ENCODE measurements at places on chromosomes 5 and 9. TPM values are rescaled to one million over a fixed set of nuclear protein-coding genes. Genes with fewer than 3 reads are reported as not detected.

DNA sequence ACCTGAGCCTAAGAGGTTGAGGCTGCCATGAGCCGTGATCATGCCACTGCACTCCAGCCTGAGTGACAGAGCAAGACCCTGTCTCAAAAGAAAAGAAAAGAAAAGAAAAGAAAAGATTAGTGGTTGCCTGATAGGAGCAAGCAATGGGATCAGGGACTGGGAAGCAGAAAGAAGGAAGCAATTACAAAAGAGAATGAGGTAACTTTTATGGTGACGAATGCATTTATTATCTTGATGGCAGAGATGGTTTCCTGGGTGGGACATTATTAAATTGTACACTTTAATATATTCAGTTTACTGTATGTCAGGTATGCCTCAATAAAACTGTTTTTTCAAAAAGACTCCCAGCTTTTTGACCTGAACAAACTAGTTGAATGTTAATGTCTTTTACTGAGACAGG, 7.5 kb upstream of the PFDN1 start:
- no peak for DNase-seq

- no peak for DNase-seq
Measured at GRCh38 chr5:92652756-92653155, 928.3 kb downstream of the NR2F1-AS1 start.

GRCh38 chr5:38381361-38381760, 123.0 kb downstream of the EGFLAM start:
- DNase-seq, result no peak

GRCh38 chr5:42059291-42059690, 134.2 kb downstream of the FBXO4 start:
- no peak for DNase-seq

DNA sequence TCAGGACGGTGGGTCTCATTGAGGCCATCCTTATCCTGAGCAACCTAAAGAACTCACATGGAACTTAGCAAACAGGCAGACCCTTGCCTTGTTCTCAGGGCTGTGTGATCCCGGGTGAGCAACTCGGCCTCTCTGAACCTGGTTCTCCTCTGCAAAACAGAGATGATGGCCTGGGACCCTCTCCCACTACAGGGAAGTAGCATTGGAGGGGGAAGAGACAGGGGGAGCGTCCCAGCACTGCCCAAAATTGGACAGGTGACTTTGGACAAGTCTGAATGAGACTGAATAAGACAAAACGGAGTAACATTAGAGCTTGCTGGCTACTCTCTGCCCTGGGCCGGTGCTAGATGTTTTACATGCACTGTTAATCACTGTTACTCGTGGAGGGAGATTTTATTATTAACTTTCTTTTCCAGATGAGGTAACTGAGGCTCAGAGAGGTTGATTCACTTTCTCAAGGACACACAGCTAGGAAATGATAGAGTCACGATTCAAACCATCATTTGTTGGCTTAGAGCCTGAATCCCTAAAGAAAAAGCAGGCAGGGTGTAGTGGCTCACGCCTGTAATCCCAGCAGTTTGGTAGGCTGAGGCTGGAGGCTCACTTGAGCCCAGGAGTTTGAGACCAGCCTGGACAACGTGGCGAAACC, 136.4 kb downstream of the C9orf50 start:
- no peak for DNase-seq

TMEFF1 gene
- not detected for polyA plus RNA-seq
